Stimulated activated CD4-positive, alpha-beta T cell treated with anti-CD3 and anti-CD28 coated beads, Interleukin-15, amount 100 ng/mL, for 48 hours (primary cell): ENCODE measurements at places on chromosomes 4 and X.
A peak's percentile ranks its signal among the peaks of the same experiment; 100 is the strongest.

GRCh38 chr4:81631958-81632441 is 160.3 kb upstream of the RASGEF1B start:
- no peak for DNase-seq

GRCh38 chrX:24025741-24026403 is 1.1 kb downstream of the KLHL15 start:
- peak; percentile 2 for DNase-seq

DNA sequence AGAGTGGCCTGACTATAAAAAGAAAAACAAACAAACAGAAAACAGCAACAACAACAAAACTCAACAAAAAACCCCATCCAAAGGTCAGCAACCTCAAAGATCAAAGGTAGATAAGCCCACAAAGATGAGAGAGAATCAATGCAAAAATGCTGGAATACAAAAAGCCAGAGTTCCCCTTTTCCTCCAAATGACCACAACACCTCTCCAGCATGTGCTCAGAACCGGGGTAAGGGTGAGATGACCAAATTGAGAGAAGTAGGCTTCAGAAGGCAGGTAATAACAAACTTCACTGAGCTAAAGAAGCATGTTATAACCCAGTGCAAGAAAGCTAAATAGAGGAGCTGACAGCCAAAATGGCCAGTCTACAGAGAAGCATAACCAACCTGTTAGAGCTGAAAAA is 43.5 kb upstream of the ANTXR2 start:
- no peak for DNase-seq

DNA sequence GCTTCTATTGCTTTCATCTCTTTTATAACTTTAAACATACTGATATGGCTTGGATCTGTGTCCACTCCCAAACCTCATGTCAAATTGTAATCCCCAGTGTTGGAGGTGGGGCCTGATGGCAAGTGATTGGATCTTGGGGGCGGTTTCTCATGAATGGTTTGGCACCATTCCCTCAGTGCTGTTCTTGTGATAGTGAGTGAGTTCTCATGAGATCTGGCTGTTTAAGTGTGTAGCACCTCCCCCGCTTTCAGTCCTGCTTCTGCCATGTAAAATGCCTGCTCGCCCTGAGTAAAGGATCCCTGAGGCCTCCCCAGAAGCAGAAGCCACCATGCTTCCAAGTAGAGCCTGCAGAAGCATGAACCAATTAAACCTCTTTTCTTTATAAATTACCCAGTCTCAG is 17.7 kb downstream of the MND1 start:
- DNase-seq = no peak

DNA sequence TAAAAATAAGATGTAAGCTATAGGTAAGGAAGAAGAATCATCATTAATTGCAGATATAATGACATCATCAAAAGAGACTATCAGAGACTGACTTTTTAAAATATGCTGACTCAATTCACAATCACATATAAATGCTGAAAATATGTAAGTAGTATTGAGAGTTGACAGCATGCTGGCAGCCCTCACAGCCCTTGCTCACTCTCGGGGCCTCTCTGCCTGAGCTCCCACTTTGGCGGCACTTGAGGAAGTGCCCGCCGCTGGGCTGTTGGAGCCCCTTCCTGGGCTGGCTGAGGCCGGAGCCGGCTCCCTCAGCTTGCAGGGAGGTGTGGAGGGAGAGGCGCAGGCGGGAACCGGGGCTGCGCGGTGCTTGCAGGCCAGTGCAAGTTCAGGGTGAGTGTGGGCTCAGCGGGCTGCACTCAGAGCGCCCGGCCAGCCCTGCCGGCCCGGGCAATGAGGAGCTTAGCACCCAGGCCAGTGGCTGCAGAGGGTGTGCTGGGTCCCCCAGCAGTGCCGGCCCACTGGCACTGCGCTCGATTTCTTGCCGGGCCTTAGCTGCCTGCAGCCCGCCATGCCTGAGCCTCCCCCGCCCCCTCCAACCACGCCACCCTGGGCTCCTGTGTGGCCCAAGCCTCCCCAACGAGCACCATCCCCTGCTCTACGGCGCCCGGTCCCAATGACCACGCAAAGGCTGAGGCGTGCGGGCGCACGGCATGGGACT is 68.9 kb downstream of the RAB28 start:
- DNase-seq = no peak

DNA sequence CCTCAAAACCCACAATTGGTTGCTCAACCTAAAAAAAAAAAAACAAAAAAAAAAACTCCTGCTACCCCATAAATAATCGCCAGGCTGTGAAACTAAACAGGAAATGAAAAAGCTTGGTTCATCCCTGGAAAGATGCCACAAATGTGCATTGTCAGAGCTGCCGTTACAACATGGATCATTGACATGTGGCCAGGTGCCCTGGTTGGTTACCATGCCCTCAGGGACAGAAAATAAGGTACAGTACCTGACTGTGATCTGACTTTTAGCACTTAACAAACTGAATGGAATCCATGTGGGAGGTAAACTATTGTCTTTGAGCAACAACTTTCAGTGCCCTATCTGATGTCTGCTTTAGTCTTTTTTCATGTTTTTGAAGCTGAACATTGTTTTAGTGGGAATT is 118.0 kb upstream of the RPL34 start:
- no peak for DNase-seq

GRCh38 chr4:169583563-169583962 is 28.8 kb downstream of the NEK1 start:
- DNase-seq = no peak

GRCh38 chr4:122617597-122618593 is 3.0 kb downstream of the IL21 start:
- DNase-seq = no peak

DNA sequence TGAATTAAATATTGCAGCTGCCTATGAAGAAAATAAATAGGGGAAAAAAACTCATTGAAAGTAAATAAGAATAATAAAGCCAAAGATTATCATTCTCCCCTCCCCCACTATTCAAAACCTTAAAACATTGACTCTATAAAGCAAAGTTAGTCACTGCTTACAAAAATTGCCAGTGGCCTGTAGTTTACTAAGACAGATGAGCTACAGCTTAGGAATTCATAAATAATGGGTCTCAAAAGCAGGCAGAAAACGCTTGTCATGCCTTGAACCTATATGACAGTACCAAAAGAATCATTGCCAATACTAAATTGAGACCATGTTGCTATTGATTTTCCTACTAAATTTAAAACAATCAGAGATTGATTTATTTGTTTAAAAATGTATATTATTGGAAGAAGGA is 78.9 kb downstream of the SLC10A7 start:
- DNase-seq = no peak

- no peak for DNase-seq
Observed at GRCh38 chr4:22850055-22850454, 157.3 kb downstream of the GBA3 start.

GRCh38 chrX:68895341-68895755 is 66.5 kb downstream of the EFNB1 start:
- DNase-seq = no peak

GRCh38 chr4:11028334-11028733 is 343.8 kb upstream of the CLNK start:
- DNase-seq = no peak

DNA sequence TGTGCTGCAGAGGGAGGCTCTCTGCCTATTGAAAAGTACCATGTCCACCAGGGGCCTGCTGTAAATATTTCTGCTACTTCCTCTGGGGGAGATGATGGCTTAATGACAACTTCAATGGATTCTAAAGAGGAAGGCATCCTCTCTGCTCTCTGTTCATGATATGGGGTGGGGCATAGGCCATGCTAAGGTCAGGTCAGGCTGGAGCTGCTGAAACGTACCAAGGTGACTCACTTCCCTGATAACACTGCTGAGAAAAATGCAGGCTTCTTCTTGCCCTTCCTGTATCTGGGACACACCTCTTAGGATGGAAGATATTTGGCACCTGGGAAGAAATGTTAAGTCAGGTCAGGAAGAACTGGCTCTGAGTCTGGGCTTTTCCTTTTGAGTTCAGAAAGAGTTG is 31.5 kb downstream of the HS3ST1 start:
- DNase-seq = no peak

DNA sequence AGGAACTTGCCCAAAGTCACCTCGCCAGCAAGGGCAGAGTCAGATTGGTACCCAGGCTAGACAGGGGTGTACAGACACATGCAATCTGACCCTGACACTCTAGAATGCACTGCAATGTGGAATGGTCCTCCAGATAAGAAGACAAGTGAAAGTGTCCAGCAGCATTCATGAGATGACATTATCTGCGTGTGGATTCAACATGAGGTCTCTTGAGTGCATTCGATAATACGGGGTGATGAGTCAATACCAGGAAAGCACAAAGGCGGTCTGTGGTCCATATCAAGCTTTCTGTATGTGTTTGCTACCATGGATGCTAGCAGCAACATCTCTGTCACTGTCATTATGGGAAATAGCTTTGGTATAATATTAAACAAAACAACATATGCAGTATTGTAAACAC is 6.8 kb upstream of the XAGE3 start:
- no peak for DNase-seq

- DNase-seq = no peak
Observed at GRCh38 chr4:153933915-153934687, 145.2 kb upstream of the SFRP2 start.

DNA sequence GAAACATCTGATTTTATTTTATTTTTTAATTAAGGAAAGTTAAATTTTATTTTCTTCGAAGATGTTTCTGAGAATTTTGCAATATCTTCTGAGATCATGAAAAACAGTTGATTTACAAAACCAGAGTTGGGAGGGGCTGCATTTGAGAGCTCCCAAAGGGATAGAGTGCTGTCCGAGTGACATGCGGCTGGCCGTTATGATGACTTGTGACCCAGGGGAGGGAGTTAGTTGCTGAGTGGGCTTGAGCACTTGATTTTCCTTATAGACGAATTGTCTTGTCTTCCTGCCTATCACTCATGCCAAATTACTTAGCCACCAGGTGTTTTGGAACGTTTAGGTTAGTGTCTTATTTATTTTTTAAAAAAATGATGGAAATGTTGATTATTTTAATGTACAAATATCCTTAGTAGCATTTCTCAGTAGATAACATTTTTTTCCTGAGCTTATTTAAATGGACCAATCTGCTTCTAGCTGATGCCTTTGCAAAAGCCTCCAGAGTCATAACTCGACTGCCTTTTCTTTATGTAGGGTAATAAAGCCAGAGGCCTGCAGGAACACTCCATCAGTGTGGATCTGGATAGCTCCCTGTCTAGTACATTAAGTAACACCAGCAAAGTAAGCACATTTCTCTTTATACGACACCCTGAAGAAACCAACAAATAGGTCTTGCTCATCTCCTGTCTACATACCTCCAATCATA is 85.2 kb downstream of the PTTG2 start:
- DNase-seq = no peak

DNA sequence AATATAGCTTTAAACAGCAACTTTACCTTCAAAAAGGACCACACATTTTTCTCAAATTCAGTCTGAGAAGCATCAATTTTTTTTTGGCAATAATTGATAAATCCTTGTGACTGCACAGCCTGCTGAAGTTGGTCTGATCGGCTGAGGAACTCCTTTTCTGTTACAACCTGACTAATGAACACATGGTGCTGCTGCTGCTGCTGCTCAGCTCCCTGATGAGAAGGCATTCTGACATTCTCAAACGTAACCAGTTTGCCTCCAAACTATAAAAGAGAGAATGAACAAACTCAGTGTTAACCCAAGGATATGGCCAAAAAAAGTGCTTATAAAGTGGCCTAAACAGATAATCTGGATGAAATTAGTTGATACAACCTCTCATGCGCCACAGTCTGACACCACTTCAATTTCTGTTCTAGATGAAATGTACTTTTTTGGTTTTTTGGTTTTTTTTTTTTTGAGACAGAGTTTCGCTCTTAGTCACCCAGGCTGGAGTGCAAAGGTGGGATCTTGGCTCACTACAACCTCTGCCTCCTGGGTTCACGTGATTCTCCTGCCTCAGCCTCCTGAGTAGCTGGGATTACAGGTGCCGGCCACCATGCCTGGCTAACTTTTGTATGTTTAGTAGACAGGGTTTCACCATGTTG is 26.5 kb downstream of the SEC31A start:
- DNase-seq = no peak

GRCh38 chr4:148090503-148091476 is 351.4 kb downstream of the NR3C2 start:
- DNase-seq = no peak

- no peak for DNase-seq
Observed at GRCh38 chr4:15740764-15741404, 37.2 kb upstream of the CD38 start.

DNA sequence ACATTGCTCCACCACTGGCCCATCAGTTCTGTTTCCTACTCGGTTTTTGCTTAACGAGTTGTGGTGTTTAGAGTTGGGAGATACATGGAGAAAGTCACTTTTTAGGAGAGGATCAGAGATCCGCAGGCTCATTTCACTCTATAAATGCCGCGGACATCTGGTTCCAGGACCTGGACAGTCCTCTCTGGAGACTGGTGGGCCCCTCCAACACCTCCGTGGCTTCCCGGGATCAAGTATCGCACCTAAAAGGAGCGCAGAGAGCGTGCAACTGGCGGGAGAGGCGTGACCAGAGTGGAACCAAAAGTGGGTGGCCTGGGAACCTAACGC is 9.9 kb upstream of the CLTRN start:
- no peak for DNase-seq

DNA sequence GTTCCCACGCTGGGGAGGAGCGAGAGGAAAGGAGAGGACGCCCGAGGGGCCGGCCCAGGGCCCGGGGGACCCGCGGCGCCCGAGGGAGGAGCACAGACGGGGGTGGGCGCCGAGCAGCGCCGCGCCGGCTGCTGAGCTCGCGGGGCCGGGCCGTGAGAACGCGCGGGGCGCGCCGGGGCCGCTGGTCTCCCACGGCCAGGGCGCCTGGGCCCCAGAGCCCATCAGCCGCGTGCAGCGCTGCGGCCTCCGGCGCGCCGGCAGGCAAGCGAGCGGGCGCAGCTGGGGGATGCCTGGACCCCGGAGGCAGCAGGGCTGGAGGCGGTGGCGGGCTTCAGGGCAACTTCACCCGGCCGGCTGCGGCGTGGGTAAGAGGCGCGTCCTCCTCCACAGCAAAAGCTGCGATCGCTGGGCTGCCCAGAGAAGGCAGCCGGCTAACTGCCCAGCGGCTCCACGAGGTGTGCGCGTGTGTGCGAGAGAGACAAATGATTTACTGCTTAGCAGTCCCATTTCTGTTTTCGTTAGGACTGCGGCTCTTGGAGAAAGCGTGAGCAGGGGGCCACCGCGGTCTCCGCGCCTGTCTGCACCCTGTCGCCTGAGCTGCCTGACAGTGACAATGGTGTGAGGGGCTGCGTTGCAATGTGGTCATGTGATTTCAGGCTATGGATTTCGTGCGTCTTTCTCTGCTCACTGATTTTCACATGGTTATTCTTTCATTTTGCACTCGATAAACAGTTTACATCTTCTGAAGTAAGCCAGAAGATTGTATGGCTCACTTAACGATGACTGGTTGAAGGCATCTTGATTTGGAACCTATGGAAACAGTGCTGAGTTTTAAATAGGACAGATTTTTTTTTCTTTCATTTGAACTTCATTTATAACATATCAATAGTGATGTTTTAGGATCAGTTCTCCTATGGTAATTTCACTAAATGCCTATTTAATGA is 1.2 kb downstream of the GUCY1A1 start:
- DNase-seq = no peak
